ENCODE measurements at places on chromosomes 16 and 17. TPM values are rescaled to one million over a fixed set of nuclear protein-coding genes. Genes with fewer than 3 reads are reported as not detected.

Gene CCL1
- total RNA-seq: not detected

Gene SPNS3
- 0.10 TPM for total RNA-seq

Gene BFAR
- 114 TPM for total RNA-seq

Gene PGAP3
- total RNA-seq: 21.8 TPM

Gene CD300C
- total RNA-seq: not detected

Gene TNP2
- not detected for total RNA-seq
